B cell (primary cell): ENCODE measurements at places on chromosomes 4 and X.

DNA sequence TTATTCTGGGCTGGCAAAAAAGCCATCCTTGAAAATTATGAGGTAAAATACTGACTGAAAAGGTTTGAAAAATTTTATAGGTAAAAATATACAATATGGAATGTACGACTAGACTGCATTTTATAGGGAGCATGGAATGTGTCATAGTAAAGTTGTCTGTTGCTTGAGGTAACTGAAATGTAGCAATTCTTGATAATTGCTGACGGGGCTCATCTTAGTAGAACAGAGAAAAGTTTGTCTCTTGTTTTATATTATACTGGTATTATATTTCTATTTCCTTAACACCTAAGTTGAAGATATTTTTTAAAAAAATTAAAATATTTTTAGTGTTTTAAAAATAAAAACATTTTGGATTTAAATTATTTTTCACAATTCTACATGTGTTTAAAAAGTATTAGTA, 11.0 kb downstream of the GRIA2 start:
- H3K27me3 ChIP-seq, result no peaks in the 10 kb centered on the region
- no peak overlapping the region for H3K27ac ChIP-seq

DNA sequence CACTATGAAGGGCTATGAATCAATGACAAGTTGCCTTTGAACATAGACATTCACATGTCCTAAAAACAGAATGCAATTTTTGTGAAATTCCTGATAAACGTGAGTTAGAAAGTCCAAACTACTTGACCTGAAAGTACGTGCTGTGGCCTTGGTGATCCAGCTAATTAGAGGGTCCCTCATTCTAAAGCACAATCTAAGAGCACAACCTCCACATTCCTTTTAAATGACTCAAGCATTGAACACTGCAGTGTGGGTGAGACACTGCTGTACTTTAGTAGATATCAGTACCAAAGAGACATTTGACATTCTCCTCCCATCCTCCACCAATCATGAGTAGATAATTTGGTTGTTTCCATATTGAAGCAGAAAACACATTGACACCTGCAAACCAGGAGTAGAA, 73.5 kb downstream of the FAM47B start:
- H3K27me3 ChIP-seq, result no peaks in the 10 kb centered on the region
- DNase-seq, result no peak
- no peaks in the 10 kb centered on the region for H3K4me1 ChIP-seq
- H3K27ac ChIP-seq, result no peak overlapping the region

- no peaks in the 10 kb centered on the region for H3K36me3 ChIP-seq
- no peak for DNase-seq
- no peaks in the 10 kb centered on the region for H3K4me1 ChIP-seq
- H3K27me3 ChIP-seq, result no peaks in the 10 kb centered on the region
- H3K27ac ChIP-seq, result no peak overlapping the region
- H3K4me3 ChIP-seq, result no peak overlapping the region
Measured at GRCh38 chrX:24577091-24577490, 70.1 kb downstream of the PCYT1B start.

- no peaks in the 10 kb centered on the region for H3K36me3 ChIP-seq
- no peak for DNase-seq
- H3K27ac ChIP-seq, result no peak overlapping the region
- H3K4me3 ChIP-seq, result no peak overlapping the region
- no peaks in the 10 kb centered on the region for H3K27me3 ChIP-seq
Measured at GRCh38 chr4:127084666-127085065, 548.1 kb upstream of the INTU start.
